Central memory CD4-positive, alpha-beta T cell (primary cell): ENCODE measurements at places on chromosomes 1 and 21.

DNA sequence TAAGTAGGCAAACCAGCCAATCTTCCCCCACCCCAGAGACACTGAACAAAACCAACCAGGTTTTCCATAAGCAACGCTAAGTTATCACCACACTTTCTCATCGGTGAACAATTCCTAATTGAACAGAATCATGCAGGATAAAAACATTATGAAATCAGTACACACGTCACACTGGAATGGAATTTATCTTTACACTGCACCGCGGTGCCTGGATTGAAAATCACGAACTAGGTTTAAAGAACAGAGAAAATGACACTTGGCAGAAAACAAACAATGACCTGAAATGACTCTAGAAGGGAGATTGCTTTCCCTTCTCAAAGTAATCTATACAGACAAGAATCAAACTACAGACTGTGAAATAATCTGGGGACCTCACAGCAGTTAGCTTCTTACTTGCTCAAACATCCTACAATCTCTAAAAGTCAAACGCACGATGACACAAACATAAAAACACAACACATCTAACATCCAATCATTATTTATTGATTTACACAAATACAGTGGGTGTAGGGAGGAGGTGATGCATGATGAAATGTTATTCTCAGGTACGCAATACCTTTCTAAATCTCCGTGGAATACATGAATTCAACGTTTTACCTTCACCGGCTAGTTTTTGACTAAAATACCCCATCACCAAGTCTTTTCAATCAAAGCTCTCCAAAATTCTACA is 1.9 kb downstream of the EIF4G3 start:
- DNase-seq = no peak

GRCh38 chr1:175564723-175565122 is 178.7 kb downstream of the TNR start:
- no peak for DNase-seq

- peak; percentile 53 for DNase-seq
Observed at GRCh38 chr1:167059045-167059808, 30.9 kb downstream of the GPA33 start.

DNA sequence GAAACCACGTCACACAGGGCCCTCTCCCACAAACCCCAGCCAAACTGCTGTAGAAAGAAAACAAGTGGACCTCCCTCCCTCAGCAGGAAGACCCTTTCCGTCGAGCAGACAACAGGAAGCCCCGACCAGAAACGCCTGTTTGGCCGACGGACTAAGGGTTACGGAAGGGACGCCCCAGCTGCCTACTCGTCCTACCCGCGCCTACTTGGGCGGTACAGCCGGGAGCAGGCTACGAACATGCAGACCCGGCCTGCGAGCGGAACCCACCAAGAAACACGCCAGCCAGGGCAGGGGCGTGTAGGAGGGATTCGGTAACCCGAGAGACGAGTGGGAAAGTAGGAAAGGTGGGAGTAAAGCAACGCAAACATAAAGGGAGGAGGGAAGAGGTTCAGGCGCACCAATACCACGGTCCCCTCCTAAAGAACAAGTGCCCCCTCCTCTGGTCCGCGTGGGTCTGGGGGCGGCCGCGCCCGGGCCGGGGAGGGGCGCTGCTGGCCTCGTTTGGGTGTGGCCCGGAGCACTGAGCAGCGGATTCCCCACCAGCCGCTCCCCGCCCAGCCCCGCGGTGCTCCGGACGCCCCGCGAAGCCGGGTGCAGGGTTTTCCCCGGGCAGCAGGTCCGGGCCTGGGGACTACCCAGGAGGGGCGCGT is 450 bp downstream of the S100A10 start:
- DNase-seq = peak; percentile 32

- no peak for DNase-seq
Observed at GRCh38 chr21:41817228-41817627, 50.4 kb upstream of the RIPK4 start.

DNA sequence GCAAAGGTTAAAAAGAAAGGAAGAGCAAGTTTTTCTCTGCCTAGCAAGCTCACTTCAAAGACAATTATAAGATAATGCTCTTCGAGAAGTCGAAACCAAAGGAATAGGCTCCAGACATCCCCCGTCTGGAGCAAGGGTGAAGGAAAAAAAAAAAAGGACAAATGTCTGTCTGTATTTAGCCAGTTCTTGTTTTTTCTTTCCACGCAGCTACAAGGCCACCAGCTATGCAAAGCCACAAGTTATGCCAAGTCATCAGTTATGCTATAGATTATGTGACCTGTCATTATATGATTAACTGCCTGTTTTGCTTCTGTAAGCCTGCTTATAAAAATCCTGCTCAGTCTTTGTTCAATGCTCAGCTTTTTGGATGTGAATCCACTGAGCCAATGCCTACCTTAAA is 2.4 kb upstream of the THEM5 start:
- DNase-seq = no peak

- DNase-seq = peak; percentile 34
Observed at GRCh38 chr1:240455228-240455821, 156.6 kb downstream of the GREM2 start.

GRCh38 chr1:175865041-175865766 is 121.8 kb upstream of the TNR start:
- DNase-seq = no peak

GRCh38 chr21:39161064-39161463 is 22.2 kb downstream of the PSMG1 start:
- no peak for DNase-seq

- no peak for DNase-seq
Observed at GRCh38 chr1:32447469-32448185, 17.2 kb upstream of the ZBTB8B start.

GRCh38 chr1:55679971-55680370 is 464.8 kb upstream of the USP24 start:
- no peak for DNase-seq

DNA sequence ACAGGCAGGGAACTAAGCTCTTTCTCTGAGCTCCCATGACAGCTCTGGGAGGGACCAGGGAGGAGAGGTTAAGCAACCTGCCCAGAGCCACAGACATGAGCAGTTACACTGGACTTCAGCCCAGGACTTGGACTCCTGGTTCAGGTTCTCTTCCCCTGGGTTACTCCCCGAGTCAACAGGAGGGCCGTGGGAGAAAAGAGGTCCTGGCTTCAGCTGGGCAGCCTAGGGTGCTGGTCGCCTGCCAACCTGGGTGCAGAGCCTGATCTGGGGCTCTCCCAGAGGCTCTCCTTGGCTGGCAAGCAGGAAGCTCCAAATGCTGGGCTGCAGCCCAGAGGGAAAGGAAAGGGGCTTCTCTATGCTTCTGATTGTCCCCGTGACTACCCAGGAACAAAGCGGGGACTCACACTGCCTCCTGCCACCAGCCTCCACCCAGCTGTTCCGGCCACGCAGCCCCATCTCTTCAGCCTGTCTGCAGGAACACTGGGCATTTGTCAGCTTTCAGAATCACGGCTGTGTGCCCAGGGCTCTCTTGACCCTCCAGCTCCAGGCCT is 141.8 kb downstream of the HIVEP3 start:
- no peak for DNase-seq

GRCh38 chr21:45780647-45781046 is 137.1 kb downstream of the PCBP3 start:
- no peak for DNase-seq

GRCh38 chr1:183195142-183195574 is 9.1 kb downstream of the LAMC2 start:
- no peak for DNase-seq

DNA sequence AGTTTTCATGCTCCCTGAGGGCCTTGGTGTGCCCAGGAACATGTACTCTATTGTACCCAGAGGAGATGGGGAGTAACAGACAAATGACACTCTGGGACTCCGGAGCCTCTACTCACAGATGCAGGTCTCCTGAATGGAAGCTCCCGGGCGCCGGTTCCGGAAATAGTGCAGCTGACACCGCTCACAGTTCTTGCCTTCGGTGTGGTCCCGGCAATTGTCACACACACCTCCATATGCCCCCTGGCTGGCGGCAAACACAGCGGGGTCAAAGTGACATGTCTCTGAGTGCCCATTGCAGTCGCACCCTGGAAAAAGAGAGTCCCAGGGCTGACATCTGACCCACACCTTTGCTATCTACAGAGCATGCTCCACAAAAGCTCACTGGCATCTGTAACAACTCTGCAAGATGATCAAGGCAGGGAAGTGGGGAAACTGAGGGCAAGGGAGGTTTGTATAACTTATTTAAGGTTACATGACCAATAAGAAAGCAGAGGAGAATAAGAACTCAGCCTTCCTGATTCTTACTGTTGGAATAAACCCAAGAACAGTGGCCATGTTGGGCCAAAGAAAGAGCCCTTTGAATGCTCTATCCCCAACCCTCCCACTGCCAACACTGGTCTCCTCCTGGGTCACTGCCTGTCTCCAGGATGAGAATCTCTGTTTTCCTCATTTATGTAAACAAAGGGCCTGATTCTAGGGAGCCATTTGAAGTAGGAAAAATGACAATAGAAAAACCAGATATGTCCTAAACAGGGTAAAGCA is 22.4 kb downstream of the LAMB3 start:
- no peak for DNase-seq

DNA sequence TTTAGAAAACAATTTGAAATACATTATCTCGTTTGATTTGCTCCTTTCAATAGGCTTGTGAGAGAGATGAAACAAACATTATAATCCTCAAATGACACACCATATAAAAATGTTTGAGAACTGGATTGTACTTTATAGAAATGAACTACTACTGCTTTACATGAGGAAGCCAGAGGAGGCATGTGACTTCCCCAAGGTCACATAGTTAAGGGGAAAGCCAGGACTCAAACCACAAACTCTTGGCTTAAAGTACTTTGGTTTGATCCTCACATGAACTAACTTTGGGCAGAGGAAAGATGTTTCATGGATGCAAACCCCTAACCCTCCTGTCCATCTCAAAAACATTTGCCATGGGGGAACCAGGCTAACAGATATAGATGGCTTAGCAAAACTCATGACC is 4.7 kb downstream of the ARHGEF11 start:
- no peak for DNase-seq

DNA sequence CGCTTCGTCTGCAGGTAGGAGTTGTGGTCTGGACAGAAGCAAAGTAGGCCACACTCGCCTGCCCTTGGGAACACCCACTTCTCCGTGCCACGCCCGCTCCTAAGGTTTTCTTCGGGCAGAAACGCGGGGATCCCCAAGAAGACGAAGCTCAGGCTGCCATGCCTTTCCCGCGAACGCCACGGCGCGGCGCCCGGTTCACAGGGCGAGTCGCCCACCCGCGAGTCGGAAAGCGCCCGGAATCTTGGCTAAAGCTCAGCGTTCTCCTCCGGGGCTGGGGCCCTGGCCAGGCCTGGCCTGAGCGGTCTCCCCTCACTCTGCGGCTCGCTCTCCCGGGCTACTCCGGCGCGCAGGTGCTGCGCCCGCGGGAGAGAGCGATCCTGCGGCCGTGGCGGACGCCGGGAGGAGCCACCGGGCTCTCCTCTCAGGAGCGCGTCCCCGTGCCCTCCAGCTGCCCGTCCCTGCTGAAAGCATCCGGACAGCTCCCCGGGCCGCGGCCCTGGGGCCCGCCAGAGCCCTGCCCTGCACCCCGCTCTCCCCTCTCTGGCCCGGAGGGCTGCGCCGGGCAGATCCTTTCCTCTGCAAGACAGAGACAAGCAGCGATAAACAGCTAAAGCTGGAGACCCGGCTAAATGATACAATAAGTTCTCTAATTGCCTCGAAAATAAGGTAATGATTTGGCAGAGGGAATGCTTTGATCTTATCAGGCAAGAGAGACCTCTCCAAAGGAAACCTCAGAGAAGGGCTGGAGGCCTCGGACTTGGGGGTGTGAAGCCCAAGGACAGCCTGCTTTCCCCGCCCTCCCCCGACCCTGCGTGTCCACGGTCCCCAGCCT is 6.7 kb upstream of the WNT2B start:
- peak; percentile 36 for DNase-seq

DNA sequence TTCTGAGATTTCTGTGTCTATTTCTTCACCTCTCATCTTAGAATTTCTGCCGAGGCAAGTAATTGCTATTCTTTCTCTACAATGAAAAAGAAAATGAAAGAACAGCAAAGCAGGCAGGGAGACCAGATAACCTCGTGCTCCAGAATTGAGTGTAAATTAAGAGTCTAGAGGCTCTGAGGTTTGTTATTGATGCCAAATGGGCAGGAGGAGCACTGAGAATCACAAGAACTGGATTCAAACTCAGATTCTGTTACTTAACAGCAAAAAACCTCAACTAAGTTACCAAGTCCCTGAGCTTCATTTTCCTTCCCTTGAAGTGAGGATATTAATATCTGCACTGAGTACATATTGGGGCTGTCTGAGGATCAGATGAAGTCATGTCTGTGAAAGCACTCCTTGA is 5.5 kb upstream of the DDR2 start:
- DNase-seq = no peak

- DNase-seq = no peak
Observed at GRCh38 chr1:27049607-27050006, 37.0 kb upstream of the TENT5B start.

DNA sequence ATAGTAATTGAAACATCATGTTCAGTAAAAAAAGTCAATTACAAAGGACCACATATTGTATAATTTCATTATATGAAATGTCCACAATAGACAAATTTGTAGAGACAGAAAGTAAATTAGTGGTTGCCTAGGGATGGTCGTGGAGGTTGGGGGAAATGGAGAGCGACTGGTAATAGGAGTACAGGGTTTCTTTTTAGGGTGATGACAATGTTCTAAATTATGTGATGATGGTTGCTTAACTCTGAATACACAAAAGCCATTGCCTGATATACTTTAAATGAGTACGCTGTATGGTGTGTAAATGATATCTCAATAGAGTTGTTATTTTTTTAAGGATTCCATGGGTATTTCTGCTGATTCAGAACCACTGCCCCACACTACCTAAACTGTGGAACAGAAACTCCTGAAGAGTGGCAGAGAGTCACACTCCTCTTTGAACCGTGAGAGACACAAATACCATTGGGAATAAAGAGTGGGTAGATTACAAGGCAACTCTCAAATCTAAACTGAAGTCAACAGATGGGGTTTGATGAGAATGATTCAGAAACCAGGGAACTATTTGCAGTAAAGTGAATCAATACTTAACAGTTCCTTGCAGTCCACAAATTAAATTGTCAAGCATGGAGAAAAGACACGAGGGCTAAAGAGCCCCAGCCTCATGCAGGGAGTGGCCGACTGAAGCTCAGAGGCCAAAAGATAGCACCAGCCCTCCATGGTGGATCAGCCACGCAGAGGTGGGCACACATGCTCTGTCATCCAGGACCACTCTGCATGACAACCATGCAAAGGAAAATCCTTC is 118.0 kb downstream of the CAPN8 start:
- DNase-seq = no peak

DNA sequence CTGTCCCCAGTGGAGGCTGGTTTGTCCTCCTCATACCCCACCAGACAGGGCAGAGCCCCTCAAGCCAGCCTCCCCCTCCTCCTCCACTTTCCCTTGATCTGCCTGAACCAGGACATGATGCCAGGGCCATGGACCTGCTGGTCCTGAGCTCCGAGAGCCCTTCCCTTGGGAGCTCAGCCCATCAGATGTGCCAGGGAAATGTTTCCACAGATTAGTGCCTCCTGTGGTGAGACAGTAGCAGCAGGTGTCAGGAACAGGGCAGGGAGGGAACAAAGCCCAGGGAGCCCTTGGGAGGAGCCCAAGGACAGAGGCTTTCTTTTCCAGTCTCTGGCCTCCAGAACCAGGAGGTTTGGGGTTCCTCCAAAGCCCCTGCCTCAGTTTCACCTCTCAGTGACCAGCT is 14.6 kb upstream of the SLC41A1 start:
- no peak for DNase-seq

- DNase-seq = no peak
Observed at GRCh38 chr1:150528196-150528595, 12.6 kb downstream of the FALEC start.

- no peak for DNase-seq
Observed at GRCh38 chr1:179824265-179824664, 53.3 kb downstream of the TOR1AIP2 start.

- DNase-seq = no peak
Observed at GRCh38 chr1:172401892-172402291, 18.6 kb upstream of the C1orf105 start.

GRCh38 chr1:219329578-219329977 is 155.9 kb downstream of the LYPLAL1 start:
- DNase-seq = no peak
